ENCODE measurements at places on chromosomes 13 and 19.

GRCh38 chr13:112684071-112684845, 5.6 kb upstream of the ATP11A start:
- DNase-seq = no peak

GRCh38 chr19:17286263-17286662, 4.6 kb downstream of the ANKLE1 start:
- no peak for DNase-seq

DNA sequence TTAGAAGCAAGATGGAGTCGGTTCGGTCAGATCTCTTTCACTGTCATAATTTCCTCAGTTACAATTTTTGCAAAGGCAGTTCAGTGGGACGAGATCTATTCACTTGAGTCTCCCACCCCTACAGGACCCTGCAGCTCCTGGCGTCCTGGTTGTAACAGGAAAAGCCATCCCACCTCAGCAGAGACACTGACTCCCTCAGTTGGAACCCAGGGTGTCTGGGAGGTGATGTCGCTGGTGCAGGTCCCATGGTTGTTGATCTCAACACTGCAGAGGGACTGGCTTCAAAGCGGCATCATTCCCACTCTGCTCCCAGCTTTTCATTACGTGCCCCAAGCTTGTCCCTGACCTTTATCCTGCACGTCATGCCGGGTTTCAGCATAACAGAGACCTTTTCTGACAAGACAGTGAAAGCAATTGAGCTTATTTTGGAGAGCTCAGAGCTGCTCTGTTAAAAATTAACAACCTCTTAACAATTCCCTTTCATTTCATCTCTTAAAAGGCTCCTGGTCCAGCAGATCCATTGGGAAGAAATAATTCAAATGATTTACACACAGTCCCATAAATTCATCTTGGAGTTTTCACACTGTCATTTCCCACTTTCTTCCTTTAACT, 17.6 kb upstream of the COG3 start:
- DNase-seq = no peak

DNA sequence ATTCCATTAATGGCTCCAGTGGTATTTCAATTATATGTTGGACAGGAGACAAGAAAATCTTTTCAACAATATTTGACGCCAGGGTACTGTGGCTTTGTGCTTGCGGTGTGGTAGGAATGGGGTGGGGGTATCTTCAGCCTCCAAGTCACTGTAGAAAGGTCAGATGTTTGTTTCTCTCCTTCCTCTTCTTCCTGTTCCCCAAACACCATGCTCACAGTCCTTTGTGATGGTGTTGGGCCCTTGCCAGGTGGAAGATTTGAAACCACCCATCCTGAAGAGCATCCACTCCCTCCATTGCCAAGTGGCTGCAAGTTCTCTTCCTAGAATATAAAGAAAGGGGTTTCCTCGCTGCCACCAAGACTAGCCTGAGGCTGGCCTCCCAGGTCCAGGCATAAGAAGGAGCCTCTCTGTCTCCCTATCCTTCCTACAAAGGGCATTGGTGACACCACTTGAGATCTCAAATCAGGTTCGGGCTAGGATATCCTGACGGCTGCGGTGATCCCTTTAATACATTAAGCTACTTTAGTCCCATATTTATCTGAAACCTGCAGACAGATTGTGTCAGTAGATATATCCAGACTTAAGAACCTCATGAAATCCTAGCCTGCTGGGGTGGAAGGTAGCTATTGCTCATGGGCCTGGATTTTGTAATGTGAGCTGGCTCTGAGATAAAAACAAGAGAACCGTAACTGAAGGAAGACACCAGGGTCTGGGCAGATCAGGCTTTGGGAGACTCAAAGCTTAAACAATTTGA, 64.3 kb upstream of the SIAH3 start:
- no peak for DNase-seq

DNA sequence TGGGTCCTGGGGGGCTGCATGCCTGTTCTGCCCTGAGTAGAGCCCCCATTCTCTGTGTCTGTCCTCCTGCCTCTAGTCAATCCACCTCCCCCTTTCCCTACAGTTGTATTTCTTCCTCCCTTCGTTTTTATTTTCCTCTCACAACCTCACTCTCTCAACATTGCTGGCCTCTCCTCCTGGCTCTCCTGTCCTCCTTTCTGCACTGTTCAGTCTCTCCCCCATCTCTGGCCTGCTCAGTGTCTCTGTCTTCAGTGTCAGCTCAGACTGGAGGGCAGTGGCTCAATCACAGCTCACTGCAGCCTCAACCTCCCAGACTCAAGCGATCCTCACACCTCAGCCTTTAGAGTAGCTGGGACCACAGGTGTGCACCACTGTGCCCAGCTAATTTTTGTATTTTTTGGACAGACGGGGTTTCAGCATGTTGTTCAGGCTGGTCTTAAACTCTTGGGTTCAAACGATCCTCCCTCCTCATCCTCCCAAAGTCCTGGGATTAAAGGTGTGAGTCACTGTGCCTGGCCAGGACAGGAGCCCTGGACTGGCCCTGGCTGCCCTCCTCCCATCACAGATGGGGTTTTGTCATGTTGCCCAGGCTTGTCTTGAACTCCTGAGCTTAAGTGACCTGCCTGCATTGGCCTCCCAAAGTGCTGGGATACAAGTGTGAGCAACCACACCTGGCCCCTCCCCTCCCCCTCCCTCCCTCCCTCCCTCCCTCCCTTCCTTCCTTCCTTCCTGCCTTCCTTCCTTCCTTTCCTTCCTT, 32.0 kb upstream of the IGFL1 start:
- DNase-seq = no peak

GRCh38 chr19:2627319-2627829, 75.1 kb downstream of the GNG7 start:
- DNase-seq = no peak

Measured in stimulated activated naive CD4-positive, alpha-beta T cell (primary cell).